ENCODE measurements at places on chromosomes 6 and 20.

DNA sequence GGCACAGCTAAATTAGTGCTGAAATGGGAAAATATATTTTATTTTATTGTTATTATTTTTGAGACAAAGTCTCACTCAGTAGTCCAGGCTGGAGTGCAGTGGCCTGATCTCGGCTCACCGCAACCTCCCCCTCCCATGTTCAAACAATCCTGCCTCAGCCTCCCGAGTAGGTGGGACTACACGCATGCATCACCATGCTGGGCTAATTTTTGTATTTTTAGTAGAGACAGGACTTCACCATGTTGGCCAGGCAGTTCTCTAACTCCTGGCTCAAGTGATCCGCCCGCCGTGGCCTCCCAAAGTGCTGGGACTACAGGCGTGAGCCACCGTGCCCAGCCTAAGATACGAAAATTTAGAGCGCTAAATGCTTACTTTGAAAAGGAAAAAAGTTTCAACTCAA, 4.8 kb downstream of the RAB23 start:
- DNase-seq = no peak

- DNase-seq = no peak
Observed at GRCh38 chr6:24827970-24828369, 29.3 kb upstream of the ARMH2 start.

DNA sequence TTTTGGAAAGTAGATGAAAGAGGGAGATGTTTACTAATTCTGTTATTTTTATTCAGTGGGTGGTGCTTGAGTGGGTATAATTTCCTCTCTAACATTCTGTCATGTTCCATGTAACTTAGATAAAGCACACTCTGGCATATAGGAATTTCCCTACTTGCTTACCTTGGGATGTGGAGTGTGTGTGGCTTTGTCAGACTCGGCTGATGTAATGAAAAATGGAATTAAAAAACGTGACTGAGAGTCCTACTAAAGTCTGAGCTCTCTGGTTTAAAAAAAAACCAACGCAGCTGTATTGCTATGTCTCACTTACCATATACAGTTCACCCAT, 98.3 kb downstream of the JARID2 start:
- no peak for DNase-seq

GRCh38 chr6:24935366-24936152, at the start of gene RIPOR2:
Gene RIPOR2, minus strand, starts transcription at chr6:24935960. Its CDS starts 62 bp downstream, at chr6:24935898.
- peak; percentile 59 for DNase-seq

- peak; percentile 70 for DNase-seq
Observed at GRCh38 chr20:32674362-32674789, 635 bp upstream of the C20orf203 start.

- DNase-seq = no peak
Observed at GRCh38 chr20:15164726-15165125, 827.3 kb upstream of the FLRT3 start.

GRCh38 chr20:51760905-51761546, 7.2 kb downstream of the ATP9A start:
- DNase-seq = no peak

GRCh38 chr6:106549521-106549920, 79.8 kb downstream of the RTN4IP1 start:
- no peak for DNase-seq

GRCh38 chr20:48096212-48096875, 311.1 kb upstream of the SULF2 start:
- DNase-seq = no peak

GRCh38 chr6:3835055-3835731, 14.0 kb upstream of the FAM50B start:
- no peak for DNase-seq
